Activated CD8-positive, alpha-beta T cell treated with anti-CD3 and anti-CD28 coated beads, Interleukin-2, amount 10 ng/mL, durations not matched to agents 7 days and 5 days (primary cell): ENCODE measurements at places on chromosomes 4 and X. TPM values are rescaled to one million over a fixed set of nuclear protein-coding genes. Genes with fewer than 3 reads are reported as not detected.

TBX22 gene
- not detected for total RNA-seq

COX18 gene
- total RNA-seq = 15.5 TPM

FGFBP2 gene
- total RNA-seq = 13.0 TPM

LONRF3 gene
- 0.26 TPM for total RNA-seq

GLUD2 gene
- 0.60 TPM for total RNA-seq

SMARCA1 gene
- not detected for total RNA-seq

UGT2B15 gene
- total RNA-seq = not detected

IGFBP7 gene
- total RNA-seq = not detected

ARHGEF6 gene
- total RNA-seq = 97.8 TPM

PARM1 gene
- total RNA-seq = not detected

ABHD18 gene
- total RNA-seq = 26.4 TPM

CXCL1 gene
- not detected for total RNA-seq

CCNA2 gene
- 132 TPM for total RNA-seq

KLF3 gene
- 8.1 TPM for total RNA-seq

TRIM61 gene
- 1.8 TPM for total RNA-seq

UGT2B11 gene
- not detected for total RNA-seq

CYP2U1 gene
- 2.9 TPM for total RNA-seq

SATL1 gene
- not detected for total RNA-seq

MID1 gene
- total RNA-seq = 0.11 TPM

AR gene
- total RNA-seq = not detected

KLB gene
- not detected for total RNA-seq

SYTL5 gene
- total RNA-seq = not detected

FDCSP gene
- not detected for total RNA-seq

AP1AR gene
- total RNA-seq = 10.9 TPM

FHDC1 gene
- total RNA-seq = 0.24 TPM

MAPK10 gene
- not detected for total RNA-seq

ADAM29 gene
- not detected for total RNA-seq

CXCL6 gene
- total RNA-seq = not detected

PALLD gene
- total RNA-seq = 1.3 TPM

USP17L19 gene
- total RNA-seq = not detected

CXCL5 gene
- not detected for total RNA-seq

PHEX gene
- 0.24 TPM for total RNA-seq

MAGEA8 gene
- not detected for total RNA-seq

PAGE5 gene
- not detected for total RNA-seq

PGRMC2 gene
- 37.8 TPM for total RNA-seq

ERVMER34-1 gene
- not detected for total RNA-seq

CCDC120 gene
- 5.4 TPM for total RNA-seq
